ENCODE measurements at places on chromosomes 11 and 22.

DNA sequence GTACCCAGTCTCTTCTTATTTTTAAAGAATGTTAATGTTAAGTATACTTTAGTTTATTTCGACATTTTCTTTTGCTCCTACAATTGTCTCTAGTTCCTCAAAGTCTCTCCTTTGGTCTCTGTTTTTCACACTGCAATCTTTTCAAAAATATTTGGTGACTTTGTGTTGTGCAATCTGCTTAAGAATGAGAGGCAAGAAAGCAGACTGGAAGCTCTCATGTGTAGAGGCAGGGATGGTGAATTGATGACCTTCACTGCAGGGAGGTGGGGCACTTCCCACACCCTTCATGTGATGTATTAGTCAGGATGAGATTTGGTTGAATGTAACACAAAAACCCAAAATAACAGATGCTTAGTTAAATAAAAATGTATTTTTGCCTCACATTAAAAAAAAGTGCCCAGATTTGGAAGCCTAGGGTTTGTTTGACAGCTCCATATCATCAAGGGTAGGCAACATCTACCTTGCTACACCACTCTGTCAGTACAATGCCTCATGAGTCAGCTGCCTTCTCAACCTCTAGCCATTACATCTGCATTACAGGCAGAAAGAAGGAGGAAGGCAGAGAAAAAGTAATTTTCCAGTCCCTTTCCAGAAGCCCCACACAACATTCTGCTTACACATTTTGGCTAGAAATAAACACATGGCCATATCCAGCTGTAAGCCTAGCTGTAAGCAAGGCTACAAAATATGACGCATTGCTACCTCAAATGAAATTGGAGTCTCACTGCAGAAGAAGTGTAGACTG lies 3.8 kb upstream of the MMP27 start:
- DNase-seq = no peak

DNA sequence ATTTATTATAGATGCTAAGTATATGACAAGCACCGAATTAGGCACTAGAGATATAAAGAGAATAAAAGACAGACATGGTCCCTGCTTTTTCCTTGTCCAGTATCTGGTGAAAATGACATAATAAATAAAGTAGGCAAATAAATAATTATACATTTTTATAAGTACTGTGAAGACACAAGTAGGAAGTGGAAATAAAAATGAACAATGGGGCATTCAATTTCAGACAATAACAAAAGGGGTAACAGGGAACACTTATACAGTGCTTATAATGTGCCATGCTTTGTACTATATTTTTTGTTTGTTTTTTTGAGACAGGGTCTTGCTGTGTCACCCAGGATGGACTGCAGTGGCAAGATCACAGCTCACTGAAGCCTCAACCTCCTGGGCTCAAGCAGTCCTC lies 4.3 kb downstream of the KBTBD3 start:
- DNase-seq = no peak

DNA sequence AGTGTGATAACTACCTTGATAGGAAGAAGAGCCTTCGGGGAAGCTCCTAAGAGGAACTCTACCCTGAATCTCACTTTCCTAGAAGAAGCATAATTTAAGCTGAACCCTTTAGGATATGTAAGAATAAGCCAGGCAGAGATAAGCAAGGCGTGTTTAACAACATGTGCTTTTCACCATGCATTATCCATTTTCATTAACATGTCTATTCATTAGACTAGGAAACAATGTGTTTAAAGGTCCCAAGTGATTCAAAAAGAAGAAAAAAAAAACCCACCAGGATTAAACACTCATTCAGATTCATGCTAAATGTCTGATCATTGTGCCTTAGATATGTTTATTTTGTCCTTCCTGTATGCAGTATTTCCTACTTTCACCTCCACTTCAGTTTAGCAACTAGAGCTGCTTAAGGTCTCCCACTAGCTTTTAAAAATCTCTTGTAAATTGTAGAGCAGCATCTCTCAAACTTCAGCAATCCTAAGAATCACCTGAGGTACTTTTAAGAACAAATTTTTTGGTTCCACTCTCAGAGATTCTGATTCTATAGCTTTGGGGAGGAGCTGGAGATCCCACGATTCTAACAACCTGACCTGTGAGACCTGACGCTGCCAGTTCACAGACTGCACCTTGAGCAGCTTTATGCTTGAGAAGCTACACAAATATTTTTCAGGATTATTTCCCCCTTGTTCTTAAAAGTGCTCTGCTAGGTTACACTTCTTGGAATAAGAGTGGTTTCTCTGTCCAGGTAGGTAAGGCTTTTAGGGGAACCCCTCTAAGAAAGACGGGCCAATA lies 955.4 kb upstream of the CCDC90B start:
- DNase-seq = no peak

GRCh38 chr11:94675813-94676212 lies 92.3 kb upstream of the AMOTL1 start:
- DNase-seq = no peak

DNA sequence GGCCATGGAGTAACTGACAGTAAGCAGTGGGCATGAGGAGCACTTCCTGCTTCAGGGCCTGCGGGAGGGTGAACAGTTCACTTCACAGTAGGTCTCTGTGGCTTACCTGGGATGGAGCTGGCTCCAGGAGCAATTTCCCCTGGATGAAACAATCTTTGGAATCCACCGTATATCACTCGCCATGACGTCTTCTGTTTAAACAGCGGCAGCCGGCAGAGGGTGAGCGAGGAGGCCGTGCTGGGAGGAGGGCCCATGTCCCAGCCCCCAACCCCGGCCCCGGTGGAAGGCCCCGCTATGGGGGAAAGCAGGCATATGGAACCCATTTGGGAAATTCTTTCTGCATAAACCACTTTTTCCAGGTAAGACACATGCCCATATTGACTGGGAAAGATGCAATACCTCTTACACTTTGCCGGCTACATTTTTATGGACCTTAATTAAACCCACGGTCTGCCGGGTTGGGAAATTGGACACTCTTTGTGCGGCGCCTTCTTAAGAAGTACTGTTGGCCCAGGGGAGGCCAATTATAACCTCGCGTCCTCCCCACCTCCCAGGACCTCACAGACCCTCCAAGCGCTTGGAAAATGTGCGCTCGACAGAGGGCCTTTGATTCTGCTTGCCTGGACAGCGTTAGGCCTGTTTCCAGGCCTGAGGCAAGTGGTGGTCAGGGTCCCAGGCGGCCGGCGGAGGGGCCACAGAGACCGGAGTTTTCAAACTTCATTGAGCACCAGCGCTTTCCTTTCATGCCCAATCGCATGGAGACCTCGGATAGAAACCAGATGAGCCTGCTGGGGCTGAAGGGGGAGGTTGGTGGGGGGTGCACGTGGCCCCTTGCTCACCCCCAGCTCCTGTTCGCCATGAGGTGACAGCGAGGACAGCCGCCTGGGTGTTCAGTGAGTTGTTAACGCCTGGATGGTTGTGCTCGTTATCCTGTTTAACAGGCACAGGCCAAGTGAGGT lies 40.4 kb downstream of the SMIM38 start:
- DNase-seq = no peak

GRCh38 chr11:3609416-3610265 lies 32.2 kb downstream of the ART5 start:
- no peak for DNase-seq

- DNase-seq = no peak
These were observed 829 bp upstream of the ZBED5 start for GRCh38 chr11:10858439-10859325.

DNA sequence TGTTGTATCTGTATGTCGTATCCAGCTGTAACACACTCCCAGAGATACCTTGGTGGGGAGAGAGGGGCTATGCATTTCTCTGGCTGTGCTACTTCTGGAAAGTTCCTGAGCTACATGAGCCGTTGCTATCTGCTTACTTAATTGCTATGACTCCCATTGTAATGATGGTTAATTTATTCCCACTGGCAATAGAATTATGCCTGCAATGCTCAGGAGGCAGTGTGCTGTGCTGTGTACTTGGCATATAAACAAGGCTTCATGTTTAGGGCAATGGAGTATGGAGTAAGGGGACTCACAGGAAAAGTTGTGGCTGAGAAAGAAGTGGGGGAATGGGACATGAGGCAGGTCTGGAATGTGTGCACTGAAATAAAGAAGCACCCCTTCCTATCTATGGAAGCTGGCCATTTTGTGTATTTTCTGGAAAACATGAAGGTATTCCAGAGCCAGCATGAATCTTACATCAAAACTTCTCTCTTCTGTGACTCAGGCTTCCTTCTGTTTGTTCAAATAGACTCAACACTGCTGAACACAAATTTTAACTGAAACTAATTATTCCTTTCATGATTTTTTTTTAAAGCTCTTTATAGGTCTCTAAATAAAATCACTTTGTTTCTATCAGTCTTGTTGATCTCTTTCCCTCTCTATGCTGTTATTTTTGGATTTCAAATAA lies 40.6 kb downstream of the CD44 start:
- no peak for DNase-seq

DNA sequence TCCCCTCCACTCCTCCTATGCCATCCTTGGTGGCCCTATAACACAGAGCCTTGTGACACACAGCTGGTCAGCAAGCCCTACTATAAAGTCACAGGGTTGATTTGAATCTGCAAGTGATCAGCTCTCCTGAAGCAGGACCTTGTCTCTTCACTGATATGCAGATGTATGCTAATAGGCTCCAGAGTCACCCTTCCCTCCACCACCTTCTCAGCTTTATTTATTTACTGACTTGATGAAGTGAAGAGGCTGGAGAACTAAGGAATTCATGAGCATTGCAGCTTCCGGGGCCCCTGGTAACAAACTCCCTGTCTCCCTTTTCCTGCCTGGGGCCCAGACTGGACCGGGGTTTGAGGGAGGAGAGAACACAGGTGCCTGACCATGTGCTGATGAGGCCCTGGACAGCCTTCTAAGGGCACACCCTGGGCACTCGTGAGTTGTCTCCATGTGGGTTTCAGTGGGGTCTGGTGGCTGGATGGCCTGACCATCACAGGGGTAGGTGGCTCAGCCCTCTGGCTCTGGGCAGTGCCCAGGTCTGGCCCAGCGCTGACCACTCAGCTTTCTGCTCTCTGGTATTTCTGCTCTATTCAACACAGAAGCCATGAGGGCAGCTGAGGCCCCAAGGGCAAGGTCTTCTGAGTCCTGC lies 307.5 kb downstream of the NTM start:
- no peak for DNase-seq

DNA sequence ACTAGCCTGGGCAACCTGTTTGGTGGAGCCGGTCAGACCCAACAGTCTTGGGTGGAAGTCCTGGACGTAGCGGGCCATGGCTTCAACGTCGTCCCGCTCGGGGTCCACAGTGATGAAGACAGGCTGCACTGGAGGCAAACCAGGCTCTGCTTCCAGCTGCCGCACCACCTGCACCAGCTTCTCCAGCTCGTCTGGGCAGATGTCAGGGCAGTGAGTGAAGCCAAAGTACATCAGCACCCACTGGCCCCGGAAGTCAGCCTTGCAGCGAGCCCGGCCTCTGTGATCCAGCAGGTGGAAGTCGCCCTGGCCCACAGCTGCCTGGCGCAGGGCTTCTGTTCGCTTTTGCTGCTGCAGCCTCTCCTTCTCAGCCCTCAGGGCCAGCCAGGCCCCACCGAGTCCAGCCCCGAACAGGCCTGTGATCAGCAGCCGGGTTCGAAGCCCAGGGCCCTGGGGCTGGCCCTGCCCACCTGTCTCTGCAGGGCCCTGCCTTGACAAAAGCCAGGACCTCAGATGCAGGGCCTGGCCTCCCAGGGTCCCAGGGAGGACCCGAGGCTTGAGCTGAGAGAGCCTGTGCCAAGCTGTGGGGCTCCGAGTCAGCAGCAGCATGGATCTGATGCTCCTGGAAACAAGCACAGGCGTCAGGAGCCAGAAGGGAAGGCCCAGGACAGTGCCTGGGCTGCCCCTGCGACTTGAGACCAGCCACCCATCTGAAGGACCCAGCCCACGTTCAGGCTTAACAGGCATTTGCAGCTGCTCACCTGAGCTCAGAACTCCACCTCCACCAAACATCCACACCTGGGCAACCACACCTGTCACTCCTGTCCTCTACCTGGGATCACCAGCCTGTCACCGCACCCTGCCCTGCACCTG lies 1.4 kb downstream of the SCO2 start:
- no peak for DNase-seq

Measured in activated CD8-positive, alpha-beta memory T cell treated with anti-CD3 and anti-CD28 coated beads for 1 hour (primary cell).